Cortex of kidney (tissue), 1 donor: ENCODE measurements at places on chromosomes 6 and 20.

DNA sequence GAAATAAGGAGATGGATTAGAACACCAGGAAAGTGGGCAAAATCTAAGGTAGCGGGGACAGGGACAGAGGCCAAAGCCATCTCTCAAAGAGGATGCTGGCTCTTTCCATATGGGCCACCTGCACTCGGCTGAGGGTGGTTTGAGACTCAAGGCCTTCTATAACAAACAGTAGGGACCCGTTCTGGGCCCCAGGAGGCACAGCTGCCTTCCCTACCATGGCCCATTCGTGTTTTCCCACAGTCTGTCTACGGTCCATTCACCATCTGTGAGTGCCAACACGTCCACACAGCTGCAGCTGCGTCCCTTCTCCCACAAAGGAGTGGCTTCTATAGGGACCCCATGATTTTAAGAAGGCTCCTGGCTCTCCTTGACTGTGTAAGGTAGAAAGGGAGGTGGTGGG lies 871 bp downstream of the BANF2 start:
- no peak for DNase-seq

DNA sequence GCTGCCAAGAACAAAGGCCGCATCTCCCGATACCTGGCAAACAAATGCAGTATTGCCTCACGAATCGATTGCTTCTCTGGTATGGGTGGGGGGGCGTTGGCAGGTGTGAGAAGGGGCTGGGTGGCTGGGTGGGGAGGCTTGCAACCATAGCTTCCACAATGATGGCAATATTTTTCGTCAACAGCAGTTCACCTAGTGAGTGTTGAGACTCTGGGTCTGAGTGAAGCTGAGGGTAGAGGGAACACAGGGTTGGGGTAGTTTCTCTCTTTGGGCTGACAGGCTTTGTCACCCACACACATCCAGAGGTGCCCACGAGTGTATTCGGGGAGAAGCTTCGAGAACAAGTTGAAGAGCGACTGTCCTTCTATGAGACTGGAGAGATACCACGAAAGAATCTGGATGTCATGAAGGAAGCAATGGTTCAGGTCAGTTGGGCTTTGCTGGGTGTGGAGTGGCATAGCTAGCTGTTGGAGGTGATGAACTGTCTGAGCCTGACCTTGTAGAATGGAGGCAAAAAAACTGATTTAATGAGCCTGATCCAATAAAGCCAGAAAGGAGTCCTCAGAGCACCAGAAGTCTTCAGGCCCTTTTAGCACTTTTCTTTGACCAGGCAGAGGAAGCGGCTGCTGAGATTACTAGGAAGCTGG lies 4.2 kb downstream of the NOP56 start:
- DNase-seq = no peak

- no peak for DNase-seq
These were observed 4.2 kb downstream of the GABRR2 start for GRCh38 chr6:89310929-89311328.

- DNase-seq = no peak
These were observed 31.6 kb upstream of the LAMA4 start for GRCh38 chr6:112286010-112286409.

- DNase-seq = no peak
These were observed at the start of gene IRF4 for GRCh38 chr6:391559-392440. IRF4 (plus strand) TSS chr6:391752; CDS start chr6:393153, 1,401 bp downstream.

GRCh38 chr6:7629321-7629720 lies 39.3 kb downstream of the SNRNP48 start:
- DNase-seq = no peak

- DNase-seq = no peak
These were observed 152.1 kb upstream of the RNF24 start for GRCh38 chr20:4167261-4168021.

DNA sequence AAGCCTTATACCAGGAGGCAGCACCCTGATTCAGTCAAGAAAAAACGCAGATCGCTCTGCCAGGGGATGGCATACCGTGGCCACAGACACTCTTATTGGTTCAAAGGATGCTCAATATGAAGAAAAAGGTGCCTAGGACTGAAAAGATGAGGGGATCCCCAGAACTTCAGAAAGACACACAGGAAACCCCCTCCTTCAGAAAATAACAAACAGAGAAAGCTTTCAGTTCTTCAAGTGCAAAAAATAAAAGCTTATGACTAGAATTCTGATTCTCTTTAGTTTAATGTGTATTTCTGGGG lies 17.7 kb upstream of the MYB start:
- DNase-seq = no peak

DNA sequence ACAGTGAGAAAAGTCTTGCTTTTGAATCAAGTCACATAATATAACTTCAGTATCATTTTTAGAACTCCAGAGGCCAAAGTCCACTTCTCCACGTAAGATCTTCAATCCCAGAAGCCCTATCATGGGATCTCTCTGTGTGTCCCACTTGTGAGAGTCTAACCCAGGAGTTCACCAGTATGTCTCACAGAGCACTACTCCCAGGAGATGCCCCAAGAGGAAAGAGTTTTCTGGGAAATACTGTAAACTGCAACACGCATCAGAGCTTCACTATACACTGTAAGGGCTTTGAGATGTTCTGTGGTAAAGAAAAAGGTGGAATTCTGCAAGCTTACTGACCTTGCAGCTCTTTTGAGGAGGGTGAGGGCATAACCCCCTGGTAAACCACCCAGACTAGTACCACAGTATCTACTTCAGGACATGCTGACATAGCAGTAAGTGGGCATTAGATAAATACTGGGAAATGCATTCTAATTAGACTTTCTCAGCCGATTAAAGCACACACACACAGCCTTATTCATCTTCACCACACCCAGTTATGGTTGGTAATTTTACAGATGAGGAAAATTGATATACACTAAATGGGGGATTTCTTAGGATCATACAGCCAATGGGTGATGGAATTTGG lies 12.3 kb downstream of the DCBLD1 start:
- DNase-seq = no peak

GRCh38 chr6:116066789-116067188 lies 6.1 kb upstream of the FRK start:
- DNase-seq = no peak

- DNase-seq = no peak
These were observed 313.4 kb upstream of the MOCS1 start for GRCh38 chr6:40247516-40248115.

DNA sequence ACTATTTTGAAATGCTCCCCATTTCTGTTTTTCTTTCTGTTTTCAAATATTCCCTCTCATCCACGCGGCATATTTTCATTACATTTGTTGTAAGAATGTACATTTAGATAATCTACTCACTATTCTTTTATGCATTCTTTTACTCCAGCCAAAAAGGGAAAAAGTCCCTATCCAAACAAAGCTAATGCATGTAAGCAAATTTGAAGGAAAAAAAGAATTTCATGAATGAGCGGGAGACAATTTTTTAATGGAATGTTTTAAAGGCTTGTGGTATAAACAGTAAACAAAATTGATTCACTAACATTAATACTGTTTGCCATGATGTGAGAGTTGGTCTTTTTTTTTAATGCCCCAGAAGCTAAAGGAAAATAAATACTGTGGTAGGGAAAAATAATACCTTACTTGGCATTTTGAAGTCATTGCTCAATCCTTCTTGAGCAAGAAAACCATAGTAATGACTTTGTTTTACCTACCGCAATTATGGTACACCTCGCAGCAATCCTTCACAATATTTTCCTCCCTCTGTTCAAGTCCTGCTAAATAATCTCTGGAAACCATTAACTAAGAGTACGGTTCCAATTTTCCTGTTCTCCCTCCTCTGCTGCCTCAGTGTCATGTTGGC lies 79.0 kb downstream of the BACH2 start:
- DNase-seq = no peak

DNA sequence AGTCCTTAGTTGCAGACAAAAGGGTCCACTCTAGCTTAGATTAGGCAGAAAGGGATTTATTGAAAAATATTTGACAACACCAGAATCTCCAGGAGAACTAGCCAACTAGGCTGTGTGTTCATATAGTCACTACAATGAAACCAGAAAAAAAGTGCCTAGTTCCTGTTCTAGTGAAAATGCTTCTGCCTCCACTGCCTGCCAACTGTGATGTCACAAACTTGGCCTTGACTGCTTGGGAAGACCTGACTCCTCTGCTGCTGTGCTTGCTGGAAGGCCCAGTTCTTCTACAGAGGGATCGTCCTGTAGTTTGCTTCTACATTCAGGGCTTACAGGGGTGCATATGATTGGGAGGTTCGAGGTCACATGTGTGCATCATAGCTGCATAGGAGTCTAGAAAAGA lies 40.3 kb upstream of the XRN2 start:
- DNase-seq = no peak

- DNase-seq = no peak
These were observed 41.2 kb downstream of the THBS2 start for GRCh38 chr6:169212436-169212835.

DNA sequence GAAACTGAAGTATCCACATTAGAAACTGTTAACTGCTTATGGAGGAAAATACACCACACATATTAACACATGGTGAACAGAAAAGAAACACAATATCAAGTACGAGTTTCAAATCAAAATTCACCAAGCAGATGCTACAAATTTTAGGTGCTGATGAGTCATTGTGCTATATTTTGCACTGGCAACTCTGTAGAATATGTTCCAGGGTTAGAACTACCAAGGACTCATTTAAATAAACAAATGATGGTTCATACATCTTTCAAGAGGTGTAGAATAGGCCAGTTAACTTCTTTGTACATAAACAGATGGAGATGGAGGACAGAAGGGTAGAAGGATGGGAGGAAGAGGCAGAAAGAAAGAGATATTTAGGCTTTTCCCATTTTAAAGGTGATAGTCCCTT lies 184.9 kb downstream of the ARHGAP18 start:
- no peak for DNase-seq

GRCh38 chr6:3869284-3869631 lies 20.1 kb downstream of the FAM50B start:
- no peak for DNase-seq

- DNase-seq = no peak
These were observed 2.7 kb downstream of the SLC32A1 start for GRCh38 chr20:38726804-38727606.
